ENCODE measurements at places on chromosomes 1 and 21.
A peak's percentile ranks its signal among the peaks of the same experiment; 100 is the strongest.

DNA sequence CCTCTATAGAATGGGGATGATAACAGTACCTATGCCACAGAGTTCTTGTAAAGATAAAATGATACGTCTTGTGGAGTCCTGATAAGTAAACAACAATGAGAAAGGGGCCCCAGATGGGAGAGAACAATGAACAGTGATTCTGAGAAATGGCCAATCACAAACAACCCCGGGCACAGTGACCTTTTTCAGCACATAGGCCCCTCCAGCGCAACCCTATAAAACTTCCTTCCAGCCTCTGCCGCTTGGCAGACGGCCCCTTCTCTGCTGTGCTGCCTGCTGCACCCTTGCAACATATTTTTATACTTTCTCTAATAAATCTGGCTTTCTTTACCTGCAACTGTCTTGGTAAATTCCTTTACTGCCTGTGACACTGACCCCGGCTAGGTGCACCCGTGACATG lies 8.9 kb downstream of the RCAN1 start:
- DNase-seq, result no peak

DNA sequence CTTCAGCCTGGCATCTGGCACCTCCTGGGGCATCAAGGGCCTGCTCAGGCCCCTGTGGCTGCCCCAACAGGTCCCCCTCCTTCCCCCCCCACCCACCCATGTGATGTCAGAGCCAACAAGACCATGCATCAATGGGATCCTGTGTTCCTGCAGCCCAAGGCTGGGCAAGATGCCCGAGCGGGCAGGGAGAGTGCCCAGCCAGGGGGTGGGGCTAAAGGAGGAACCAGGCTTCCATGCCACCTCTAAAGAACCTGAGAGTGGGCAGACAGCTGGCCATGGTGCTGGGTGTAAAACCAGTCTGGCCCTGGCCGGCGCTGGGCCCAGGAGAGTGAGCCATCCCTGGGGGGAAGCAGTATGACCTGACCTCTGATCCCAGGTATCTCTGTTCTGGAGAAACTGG lies 7.6 kb downstream of the COL16A1 start:
- peak; percentile 34 for DNase-seq

DNA sequence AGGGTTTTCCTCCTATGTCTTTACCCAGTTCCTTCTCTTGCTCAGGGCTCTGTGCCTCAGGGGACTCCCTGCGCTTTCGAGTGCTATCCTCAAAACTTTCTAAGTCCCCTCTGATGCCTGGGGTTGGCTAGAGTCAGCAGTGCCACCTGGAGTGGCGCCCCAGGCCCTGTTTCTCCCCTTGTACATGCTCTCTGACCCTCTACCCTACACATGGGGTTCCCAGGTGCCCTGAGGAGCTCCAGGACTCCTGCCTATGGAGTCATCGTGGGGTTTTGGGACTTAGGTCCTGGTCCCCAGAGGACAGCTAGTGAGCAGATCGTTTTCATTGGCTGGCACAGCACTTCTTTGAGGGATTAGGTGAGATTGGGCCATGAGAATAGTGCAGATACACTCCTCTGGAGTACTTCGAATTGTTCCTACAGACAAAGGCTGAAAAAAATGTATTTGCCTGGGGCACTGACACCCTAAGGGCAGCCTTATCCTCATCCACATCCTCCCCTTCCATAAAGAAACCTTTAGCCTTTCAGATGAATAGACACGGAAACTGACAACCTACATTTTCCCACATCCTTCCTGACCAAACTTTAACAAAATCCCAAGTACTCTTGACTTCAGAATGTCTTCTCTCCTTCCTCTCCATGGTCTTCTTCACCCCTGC lies 41.5 kb downstream of the LGR6 start:
- no peak for DNase-seq

GRCh38 chr1:73042403-73042802 lies 760.1 kb upstream of the NEGR1 start:
- no peak for DNase-seq

- DNase-seq, result no peak
Measured at GRCh38 chr1:53398576-53399365, 60.4 kb upstream of the DMRTB1 start.

DNA sequence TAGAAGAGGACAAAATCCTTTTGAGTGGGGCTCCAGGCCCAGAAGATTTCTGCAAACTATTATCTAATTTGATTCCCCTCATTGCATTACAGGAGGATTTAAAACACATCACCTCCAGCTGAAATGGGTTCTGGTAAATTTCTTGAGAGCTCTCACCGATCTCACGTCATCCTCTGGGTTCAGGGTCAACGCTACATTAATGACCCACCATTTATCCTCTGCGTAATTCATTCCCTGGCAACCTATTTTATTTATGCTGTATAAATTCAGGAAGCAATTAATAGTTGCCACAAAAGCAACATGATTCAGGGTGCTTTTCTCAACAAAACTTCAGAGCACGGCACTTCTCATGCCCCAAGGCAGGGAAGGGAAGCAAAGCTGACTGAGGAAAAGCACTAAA lies 38.9 kb downstream of the LMX1A start:
- DNase-seq, result no peak

DNA sequence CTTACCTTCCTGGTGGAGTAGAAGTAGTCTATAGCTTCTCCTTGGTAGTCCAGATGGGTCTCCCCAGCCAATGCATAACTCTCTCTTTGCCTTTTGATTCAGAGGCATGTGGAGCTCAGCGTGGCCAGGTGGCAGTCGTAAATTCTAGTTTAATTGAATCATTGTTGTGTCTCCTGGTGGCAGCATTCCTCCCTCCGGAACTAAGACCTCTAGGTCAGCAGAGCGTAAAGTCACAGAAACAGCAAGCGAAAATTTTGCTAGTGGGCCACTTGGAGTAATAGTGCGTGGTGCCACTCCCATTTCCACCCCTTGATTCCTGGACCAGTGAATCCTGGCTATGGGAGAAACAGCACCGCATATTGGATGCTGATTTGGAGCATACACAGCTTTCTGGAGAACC lies 3.9 kb upstream of the TMPRSS2 start:
- DNase-seq, result no peak

GRCh38 chr1:150256554-150257341 lies 826 bp upstream of the CA14 start:
- no peak for DNase-seq

DNA sequence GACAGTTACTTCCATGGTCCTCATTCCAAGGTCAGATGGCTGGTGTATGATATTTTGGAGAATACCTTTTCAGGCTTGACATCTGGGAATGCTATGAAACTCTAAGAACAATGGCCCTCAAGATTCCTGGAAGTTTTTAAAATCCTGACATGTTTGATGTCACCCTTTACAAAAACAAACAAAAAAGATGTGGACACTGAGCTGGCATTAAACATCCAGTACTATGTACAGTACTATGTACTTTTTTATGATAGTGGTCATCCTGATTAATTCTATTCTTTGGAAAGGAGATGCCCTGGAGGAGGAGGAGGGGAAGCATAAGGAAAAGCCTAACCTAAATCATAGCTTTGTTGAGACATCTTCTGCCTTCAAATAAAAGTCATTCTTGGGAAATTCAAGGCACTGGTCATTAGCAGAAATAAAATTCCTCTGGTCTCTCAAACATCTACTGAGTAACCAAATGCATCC lies 235.4 kb downstream of the HMCN1 start:
- no peak for DNase-seq

DNA sequence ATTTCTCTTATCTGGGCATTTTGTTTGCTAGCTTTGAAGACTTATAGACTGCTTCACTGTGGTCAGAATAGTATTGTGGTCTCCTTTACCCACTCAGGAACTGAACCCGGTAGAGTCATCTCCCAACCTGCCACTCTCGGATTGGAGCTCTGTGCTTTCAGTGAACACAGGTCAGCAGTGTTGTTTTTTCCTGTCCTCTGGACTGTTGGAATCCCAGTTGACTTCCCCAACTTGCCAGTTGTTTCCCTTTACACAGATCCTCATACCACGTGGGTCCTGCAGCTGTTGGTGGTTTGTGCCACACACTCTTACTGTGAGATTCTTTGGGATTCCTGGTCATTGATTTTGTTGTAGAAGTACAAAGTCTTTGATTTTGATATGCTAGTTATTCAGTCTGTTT lies 214.1 kb downstream of the DYRK1A start:
- DNase-seq, result no peak

DNA sequence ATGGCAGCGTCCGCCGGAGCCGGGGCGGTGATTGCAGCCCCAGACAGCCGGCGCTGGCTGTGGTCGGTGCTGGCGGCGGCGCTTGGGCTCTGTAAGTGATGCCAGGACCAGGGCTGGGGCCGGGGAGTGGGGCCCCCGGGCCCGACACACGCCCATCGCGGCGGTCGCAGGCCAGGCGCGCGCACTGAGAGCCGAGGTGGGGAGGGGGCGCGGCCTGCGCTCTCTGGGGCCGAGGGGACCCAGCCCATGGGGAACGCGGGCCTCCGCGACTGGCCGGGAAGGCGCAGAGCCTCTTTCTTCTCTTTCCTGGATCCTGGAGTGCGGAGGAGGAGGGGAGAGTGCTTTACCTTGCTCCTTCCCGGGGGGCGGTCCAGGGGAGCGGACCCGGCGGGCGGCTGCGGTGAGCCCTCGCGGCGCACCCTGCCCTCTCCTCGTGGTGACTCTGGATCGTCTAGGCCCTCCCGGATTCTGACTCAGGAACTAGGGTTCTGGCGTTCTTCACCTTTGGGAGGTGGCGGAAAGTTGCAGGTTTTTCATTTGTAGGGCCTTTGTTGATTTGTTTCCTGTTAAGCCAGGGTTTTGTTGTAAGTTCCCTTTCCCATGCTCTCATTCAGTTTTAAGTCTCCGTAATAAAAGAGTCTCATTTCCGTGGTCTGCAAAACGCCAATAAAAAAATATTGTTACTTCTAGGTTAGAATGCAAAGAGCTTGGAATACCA lies 529 bp downstream of the MPZL1 start:
- no peak for DNase-seq

GRCh38 chr1:14519976-14520375 lies 78.5 kb upstream of the KAZN start:
- no peak for DNase-seq

DNA sequence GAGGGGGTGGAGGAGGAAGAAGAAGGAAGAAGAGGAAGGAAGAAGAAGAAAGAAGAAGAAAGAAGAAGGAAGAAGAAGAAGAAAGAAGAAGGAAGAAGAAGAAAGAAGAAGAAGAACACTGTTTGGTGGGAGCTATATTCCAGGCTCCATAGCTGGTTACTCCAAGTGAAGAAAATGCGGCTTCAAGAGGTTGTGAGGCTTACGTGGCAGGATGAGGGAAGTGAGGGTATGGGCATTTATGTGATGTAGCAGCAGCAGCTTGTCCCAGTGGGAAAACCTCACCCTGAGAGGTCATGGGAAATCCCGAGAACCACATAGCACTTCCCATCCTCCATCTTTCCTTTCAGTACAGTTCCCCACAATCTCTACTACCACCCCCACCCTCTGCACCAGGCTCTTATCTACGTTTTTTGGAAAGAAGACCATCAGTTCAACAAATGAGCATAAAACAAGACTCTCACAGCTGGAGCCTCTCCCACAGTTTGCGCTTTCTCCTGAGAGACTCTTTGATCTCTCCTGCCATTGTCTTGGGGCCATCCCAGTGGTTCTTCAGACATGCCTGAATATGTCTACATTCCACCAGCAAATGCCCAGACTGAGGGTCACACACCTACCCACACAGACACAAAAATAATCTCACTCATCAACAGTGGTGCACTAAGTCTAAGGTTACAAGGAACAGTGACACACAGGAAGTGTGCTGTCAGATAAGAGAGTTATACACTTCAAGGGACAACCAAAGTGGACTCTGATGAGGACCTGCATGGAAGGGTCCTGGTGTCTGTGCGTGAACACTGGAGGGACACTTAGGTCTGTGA lies 77.9 kb upstream of the KCNJ15 start:
- DNase-seq, result no peak

GRCh38 chr1:209057901-209058300 lies 525.6 kb upstream of the CAMK1G start:
- DNase-seq, result no peak

DNA sequence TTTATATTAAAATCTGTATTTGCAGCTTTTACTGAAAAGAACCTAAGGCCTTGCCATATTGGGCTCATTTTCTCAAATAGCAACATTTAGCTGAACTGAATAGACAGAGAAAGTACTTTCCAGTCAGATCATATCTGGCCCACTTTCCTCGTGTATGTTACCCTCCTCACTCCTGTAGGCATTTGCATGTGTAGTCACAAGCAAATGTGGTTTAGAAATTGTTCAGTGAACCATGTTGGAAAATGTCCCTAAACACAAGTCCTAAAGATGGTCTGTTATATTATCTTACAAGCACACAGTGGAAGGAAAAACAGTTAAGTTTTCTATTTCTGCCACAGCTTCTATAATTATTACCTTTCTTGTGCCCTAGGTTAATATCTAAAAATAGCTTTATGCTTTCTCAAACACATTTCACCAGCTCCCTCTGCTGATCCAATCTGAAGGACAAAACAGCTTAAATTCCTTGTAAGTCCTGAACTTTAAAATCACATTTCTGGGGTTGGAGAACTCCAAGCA lies 606 bp upstream of the FMO4 start:
- no peak for DNase-seq

- DNase-seq, result no peak
Measured at GRCh38 chr1:17067465-17068240, 13.8 kb upstream of the SDHB start.

DNA sequence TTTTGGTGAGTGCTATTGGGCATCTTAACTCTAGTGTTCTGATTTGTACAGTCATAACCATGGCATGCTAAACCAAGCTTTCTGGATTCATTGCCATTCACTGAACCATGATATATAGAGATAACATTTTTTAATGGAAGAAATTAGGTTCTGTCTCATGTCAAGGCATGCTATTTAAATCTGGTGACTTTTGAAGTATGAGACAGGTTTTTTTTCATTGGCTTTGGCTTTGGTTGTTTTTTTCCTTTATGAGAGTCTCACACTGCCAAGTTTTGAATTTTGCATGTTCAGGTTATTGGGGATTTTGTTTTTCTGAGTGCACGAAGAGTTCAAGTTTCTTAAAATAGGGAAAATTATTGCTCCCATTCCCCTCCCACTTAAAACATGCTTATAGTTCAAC lies 141.3 kb upstream of the ADAMTS5 start:
- DNase-seq, result no peak

GRCh38 chr21:38268864-38269575 lies 12.2 kb downstream of the KCNJ15 start:
- no peak for DNase-seq

- DNase-seq, result no peak
Measured at GRCh38 chr21:29295066-29295650, 3.6 kb upstream of the BACH1 start.

DNA sequence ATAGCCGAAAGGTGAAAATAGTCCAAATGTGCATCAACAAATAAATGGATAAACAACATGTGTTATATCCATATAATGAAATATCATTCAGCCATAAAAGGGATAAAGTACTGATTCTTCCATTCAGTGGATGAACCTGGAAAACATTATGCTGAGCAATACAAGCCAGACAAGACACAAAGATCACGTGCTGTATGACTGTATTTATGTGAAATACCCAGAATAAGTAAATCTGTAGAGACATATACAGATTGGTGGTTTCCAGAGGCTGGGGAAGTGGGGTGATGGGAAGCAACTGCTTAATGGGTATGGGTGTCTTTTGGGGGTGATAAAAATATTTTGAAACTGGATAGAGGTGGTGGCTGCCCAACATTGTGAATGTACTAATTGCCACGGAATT lies 13.3 kb upstream of the GSTM4 start:
- no peak for DNase-seq

Data from tibial nerve (tissue), 4 donors.